ENCODE measurements at places on chromosomes 7 and 10.

GRCh38 chr7:27940341-27940740 lies 200.4 kb downstream of the TAX1BP1 start:
- no peak for DNase-seq

GRCh38 chr10:49408519-49409306 lies 12.8 kb upstream of the DRGX start:
- no peak for DNase-seq

- DNase-seq = no peak
Measured at GRCh38 chr10:21364196-21365114, 161.0 kb downstream of the SKIDA1 start.

DNA sequence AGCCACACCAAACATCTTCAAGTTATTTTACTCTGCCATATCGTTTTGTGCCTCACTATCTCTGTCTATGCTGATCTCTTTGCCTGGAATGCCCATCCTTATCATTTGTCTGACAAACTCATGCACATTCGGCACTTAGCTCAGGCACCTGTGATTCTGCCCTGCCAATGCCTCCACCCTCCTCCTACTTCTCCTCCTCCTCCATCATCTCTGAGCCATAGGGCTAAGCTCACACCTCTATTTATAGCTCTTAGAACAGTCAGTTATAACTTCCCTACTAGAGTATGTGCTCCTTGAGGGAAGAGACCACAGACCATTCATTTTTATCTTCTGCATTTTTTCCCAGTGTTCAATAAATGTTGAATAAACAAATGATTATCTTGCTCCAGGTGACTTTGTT lies 51.2 kb upstream of the CDK13 start:
- no peak for DNase-seq

DNA sequence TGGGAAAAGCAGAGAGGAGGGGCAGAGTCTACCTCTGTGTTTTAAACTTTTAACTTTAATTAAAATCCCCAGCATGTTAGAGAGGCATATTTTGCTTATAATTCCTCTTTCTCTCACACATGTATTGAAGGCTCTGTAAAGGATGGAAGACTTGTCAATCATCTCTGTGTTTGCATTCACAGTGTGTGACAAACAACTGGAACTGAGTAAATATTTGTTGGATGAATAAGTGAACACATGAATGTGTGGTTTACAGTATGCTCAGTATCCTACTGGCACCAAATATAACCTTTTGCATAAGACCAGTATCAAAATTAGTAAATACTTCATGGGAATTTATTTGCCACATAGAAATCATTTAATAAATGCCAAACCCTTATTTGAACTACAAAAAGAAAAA lies 829.0 kb downstream of the GRID1 start:
- no peak for DNase-seq

GRCh38 chr10:44386546-44387052 lies 1.7 kb upstream of the CXCL12 start:
- DNase-seq = no peak

- no peak for DNase-seq
Measured at GRCh38 chr10:104615136-104615535, 26.0 kb upstream of the SORCS3 start.

DNA sequence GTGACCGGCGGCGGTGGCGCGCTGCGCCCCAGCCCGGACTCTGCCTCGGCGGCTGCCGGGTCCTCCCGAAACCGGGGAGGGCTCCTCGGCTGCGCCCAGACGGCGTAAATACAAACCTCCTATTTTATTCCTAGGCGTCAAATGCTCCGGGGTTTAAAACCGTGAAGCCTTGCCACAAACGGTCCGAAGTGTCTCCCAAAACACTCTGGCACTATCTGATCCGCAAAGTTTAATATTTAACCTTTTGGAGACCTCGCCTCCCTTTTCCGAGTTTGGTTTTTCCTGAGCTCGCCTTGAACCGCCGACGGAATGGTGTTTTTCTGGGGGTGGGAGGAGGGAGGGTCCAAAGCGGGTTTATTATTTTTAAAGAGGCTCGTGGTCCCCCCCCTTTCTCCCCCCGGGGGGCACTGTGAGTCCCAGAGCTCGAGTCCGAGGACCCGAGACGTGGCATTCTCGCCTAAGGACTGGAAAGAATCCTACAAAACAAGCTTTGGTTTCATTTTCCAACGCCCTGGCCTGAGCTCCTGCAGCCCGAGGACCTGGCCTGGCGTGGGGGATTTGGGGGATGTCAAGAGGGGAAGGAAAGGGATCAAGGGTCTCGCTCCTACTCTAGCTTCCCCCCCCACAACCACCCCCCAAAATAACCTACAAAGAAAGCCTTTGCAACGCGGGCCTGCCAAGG lies 1.8 kb downstream of the TNRC18 start:
- DNase-seq = no peak

- DNase-seq = no peak
Measured at GRCh38 chr7:155310425-155311114, 12.9 kb downstream of the INSIG1 start.

DNA sequence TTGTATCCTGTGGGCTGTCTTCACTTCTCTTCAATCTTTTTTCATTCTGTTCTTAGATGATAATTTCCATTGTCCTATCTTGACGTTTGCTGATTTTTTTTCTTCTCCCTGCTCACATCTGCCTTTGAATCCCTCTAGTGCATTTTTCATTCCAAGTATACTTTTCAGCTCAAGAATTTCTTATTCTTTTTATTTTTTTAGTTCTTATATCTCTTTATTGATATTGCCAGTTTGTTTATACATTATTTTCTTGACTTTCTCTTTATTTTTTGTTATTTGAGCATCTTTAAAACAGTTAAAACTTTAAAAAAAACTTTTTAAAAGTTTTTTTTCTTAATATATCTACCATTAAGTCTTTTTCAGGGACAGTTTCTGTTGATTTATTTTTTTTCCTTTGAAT lies 100.9 kb downstream of the EXOC4 start:
- DNase-seq = no peak

DNA sequence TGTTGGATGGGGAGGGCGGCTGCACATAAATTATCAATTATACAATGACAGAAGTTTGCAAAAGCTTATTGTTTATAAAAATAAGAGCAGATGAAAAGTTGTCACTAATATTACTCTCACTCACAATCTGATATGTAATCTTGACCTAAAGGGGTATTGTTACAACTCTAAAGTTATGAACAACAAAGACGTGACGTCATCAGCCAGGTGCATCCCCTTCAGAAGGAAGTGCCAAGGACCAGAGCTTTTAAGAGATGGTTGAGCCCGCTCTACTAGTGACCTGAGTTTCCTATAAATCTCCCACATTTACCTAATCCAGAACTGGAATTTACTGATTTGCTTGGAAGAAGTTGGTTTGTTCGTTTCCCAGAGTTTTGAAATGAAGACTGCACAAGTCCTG lies 247.7 kb upstream of the MGMT start:
- no peak for DNase-seq

DNA sequence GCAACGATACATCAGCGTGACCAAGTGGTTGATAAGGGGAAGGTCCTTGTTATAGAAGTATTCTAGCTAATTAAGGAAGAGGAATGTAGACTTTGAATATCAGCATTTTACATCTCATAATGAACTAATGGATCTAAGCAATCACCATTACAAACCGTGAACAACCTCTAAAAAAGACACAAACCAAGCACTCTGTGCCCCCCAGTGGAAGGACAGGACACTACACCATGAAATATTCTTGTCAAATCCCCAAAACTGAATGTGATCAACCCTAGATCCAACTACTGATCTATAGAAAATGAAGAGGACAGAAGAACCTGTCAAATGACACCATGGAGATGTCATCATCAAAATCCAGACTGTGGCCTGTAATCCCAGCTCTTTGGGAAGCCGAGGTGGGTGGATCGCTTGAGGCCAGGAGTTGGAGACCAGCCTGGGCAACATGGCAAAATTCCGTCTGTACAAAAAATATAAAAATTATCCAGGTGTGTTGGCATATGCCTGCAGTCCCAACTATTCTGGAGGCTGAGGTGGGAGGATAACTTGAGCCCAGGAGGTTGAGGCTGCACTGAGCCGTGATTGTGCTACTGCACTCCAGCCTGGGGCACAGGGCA lies 111.3 kb upstream of the CARD11 start:
- DNase-seq = peak; percentile 47

DNA sequence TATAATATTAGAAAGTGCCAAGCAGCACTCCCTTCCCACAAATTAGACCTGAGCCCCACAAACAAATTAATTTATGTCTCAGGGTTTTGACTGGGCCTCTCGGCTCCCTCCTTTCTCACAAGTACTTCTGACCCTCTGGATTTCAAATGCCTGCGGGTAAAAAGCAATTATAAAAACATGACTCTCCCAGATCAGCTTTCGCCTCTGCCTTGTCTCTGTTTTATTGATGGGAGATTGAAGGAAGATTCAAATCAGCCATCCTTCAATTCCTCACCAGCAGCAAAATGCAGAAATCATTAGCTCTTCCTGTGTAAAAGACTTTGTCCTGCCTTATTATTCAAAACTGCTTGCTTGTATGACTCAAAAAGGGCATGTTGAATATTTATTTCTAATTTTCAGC lies 453.7 kb upstream of the MKI67 start:
- no peak for DNase-seq

DNA sequence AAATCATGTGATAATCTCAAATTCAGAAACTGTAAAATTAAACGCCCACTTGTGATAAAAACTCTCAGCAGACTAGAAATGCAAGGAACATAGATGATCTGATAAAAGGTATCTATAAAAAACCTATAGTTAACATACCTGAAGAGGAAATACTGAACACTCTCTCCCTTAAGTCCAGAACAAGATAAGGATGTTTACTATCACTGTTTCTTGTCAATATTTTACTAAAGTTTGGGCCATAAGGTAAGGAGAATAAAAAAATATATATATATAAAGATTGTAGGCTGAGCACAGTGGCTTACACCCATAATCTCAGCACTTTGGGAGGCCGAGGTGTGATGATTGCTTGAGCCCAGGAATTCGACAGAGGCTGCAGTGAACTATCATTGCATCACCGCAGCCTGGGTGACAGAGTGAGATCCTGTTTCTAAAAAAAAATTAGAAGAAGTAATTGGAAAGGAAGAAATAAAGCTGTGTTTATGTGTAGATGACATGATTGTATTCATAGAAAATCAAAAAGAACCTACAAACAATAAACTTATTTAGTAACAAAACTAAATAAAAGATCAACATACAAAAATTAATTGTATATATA lies 28.4 kb downstream of the MPLKIP start:
- no peak for DNase-seq

DNA sequence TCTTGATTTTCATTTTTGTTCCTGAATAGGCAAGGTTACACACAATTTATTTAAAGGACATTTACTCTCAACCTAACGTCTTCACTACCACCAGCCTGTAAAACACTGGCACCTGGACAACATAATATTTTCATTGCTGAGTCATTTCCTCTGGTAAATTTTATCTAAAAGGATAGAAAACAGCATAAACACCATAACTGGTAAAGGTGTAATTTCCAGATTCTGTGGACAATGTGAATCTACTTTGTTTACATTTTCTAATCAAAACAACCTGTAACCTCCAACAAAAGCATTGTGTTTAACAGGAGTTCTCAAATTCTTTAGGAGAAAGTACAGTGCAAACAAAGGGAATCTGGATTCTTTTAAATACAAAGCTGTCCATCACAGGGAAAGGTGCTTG lies 472.0 kb upstream of the AKR1E2 start:
- no peak for DNase-seq

DNA sequence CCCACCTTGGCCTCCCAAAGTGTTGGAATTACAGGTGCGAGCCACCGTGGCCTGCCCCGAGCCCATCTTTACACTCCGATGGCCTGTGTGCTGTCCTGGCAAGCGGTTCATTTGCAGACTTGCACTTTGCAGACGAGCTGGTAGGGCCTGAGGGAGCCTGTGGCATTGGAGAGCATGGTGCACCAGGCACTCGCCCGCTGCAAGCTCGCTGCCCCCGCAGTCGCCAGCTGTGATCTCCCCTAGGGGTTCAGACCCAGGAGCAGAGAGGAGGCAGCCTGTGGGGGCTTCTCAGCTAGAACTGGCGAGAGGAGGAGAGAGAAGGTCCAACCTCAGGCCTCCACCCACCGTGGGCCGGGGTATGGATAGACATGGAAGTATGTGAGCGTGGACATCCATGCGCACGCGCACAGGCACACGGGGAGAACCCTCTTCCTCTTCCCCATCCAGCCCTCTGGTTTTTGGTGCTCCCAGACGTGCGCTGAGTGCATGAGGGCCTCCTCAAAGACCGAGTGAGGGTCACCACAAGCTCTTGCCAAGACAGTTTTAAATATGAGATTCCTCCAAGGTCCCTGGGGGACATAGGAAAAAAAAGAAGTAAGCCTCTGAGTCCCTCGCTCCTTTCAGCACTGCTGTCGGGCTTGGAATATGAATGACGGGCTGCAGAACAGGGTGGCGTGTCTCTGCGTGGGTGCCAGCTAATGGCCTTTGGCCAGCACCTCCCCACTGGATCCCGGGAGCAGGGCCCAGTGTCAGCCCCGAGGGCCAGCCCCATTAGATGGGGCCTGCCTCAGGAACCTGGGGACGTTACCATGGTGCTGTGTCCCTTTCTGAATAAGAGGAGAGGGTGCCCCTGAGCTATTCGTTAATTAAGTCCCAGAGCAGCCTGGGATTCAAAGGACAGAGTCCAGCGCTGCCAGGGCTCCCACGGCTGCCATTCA lies 15.1 kb upstream of the TTYH3 start:
- no peak for DNase-seq

DNA sequence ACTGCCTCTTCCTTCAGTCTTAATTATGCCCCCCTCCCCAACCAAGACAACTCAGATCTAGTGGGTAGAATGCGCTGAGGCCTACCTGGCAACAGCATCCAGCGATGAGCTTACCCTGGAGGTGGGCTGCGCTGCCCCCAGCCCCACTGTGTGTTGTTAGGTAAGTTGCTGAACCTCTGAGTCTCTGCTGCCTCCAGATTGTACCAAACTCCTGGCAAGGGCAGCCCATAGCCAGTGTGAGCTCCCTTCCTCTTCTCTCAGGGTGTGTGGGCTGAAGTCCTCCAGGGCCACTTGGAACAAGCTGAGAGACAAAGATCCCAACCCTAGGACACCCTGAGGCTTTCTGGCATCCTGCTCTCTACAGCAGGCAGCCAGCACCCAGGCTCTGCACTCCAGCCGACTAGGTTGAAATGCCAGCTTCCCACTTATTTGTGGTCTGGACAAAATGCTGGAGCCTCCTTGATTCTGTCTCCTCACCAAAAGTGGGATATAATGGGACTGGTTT lies 135.3 kb downstream of the ARHGAP22 start:
- no peak for DNase-seq

GRCh38 chr7:115008465-115009114 lies 86.7 kb downstream of the MDFIC start:
- no peak for DNase-seq

GRCh38 chr7:89085580-89085979 lies 290.0 kb upstream of the TEX47 start:
- no peak for DNase-seq

- no peak for DNase-seq
Measured at GRCh38 chr10:95392217-95392584, 101.4 kb upstream of the PDLIM1 start.

- DNase-seq = no peak
Measured at GRCh38 chr7:129356176-129356575, 78.1 kb upstream of the STRIP2 start.
